Activated naive CD8-positive, alpha-beta T cell treated with anti-CD3 and anti-CD28 coated beads, Interleukin-2, amount 50 U/mL, for 16 hours (primary cell): ENCODE measurements at places on chromosomes 13 and 19.

DNA sequence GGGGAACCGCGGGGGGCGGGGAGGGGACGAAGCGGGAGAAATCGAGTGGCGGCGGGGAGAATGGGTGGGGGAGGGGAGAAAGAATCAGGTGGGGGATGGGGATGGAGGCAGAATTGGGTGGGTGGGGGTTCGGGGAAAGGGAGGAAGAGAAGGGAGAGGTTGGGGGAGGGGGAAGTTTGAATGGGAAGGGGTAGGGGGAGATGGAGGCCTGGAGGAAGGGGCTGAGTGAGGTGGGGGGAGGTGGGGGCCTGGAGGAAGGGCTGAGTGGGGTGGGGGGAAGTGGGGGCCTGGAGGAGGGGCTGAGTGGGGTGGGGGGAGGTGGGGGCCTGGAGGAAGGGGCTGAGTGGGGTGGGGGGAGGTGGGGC lies 403 bp upstream of the ADAMTS10 start:
- DNase-seq, result no peak

DNA sequence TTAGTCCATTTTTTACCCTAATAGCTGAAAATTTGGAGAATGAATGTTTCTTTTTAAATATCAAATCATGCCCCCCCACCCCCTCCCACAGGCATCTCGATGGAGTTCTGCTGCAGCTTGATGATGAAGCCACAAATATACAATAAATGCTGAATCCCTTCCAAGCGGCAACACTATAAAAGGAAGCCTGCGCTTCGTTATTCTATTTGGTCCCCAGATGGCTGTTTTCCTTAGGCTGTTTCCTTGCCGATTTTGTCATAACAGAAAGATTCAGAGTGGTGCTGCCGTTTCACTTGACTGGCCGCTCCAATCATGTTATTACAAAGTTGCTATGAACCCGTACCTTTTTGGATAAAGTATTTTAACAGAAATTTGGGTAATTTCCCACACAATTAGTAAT lies 79.5 kb downstream of the MYO16 start:
- DNase-seq, result no peak

DNA sequence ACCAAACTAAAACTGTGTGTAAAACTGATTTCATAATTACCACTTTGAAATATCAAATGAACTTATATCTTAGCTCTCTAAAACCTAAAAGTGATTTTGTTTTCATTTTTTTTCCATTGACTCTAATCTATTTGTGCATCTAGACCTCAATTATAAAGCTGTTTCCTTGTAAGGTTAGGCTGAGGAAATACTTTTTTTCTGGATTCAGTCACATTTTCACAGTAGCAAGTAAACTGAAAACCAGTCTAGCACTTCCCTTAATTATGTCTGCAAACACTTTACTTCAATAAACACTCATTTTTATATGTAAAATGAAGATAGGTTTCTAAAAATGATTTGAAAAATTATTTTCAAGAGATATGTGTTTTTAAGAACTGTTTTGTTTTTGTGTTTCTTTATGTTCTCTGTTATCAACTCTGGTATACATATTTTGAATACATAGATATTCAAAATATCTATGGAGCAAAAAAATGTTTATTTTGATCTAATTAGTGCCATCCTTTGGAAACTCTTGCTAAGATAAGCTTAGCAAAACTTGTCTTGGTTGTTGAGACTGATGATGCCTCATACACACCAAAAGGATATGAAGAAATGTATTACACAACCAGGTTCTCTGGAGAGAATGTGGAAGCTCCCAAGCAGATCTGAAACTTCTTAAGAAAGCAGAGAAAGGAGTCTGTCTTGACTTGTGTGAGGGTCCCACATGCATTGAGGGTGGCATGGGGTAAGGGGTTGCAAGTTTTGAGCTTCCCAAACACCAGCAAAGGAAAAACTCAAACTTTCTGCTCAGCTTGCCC lies 1887.4 kb downstream of the PCDH9 start:
- DNase-seq, result no peak

DNA sequence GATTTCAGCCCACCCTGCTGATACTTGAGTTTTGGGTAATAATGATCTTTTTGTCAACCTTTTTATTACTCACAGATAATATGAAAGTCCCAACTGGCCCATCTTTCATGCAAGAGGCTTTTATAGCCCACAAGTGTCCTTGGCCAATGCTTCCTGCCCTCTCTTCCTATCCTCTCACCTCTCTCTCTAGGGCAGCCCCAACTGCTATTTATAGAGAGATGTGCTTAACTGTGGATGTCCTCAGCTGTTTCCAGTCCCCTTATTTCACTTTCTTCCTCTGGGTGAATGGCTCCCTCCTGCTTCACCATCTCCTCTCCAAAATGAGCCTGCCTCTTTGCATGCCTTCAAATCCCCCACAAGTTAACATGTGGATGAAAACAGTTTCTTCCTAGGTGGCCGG lies 27.4 kb downstream of the ARHGEF7 start:
- DNase-seq, result no peak

DNA sequence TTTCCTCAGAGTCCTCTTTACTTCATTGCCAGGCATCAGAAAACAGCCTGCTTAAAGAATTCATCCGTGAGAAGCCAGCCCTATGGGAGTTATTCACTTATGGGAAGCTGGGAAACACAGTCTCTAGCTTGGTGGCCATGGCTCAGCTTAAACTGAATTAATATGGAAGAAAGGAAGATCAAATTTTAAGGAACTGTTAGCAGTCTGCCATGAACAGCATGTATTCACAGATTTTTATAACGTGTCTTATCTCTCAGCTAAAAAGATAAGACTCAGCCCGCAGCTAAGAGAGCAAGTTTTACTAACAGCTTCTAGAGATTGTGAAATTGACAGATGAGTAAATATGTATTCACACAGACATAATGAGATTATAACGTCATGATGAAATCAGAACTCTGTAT lies 253.7 kb upstream of the RXFP2 start:
- no peak for DNase-seq

DNA sequence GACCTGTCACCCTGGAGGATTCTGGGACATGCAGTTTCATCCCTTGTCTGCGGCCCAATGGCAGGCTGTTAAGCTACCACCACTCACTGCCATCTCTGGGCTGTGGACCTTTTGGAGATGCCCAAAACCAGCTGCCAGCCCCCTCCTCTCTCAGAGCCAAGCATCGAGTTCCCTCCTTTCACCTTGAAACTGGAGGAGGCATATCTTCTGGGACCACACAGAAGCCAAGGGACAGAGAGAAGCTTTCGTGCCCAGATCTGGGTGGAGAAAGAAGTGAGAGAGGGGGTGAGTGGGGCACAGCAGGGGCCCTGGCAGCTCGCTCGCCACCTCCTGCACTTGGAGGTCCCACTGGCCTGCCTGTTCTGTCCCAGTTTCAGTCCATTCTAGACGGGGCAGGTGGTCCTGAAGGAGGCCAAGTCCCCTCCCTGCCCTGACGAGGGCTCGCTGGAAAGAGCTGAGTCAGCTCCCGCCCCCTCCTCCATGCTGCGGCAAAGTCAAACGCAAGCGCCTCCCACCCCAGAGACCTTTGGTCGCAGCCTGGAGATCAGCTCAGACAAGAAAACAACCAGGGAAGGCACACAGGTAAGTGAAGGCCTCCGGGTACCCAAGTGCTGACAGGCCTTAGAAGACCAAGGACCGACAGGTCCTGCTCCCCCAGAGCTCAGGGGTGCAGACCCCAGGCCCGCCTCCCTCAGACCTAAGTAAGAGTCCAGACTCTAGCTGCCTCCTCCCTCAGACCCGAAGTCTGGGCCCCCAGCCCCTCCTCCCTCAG lies 3.8 kb downstream of the BCAT2 start:
- no peak for DNase-seq

GRCh38 chr13:99986741-99987140 lies 5.2 kb downstream of the ZIC2 start:
- DNase-seq, result no peak

DNA sequence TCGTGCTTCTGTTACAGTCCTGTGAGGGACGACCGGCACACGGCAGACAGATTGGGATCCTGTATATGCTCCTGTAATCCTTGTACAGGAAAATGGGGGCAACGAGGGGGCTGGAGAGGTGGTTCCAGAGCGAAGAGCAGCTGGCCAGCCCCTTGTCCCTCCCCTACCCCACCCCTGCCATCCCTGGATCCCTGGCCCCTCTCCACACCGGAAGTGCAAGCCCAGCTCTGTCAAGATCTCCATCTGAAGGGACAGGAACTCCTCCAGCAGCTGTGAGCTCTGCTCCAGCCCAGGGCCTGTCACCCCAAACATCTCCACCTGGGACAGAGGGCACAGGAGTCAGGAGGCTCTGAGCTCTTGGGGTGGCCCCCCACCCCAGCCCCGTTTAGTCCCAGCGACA lies 5.5 kb upstream of the CCER2 start:
- no peak for DNase-seq

DNA sequence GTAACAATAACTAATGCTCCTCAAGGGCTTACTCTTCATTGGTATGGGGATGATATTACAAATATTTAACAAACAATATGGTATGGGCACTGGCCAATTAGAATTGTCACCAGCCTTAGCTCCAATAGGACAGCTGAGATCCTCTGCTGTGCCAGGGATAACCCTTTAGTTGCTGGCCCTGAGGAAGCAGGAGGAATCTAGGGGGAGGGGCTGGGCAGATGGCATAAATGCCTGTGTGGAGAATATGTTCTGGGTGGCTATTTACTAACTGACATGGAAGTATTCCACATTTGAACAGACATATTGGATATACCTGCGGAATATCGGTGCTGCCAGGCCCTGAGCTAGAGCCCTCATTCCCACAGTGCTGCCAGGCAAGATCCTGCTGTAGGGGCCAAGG lies 16.6 kb upstream of the LRCH1 start:
- no peak for DNase-seq

- DNase-seq, result no peak
Observed at GRCh38 chr13:52411629-52412028, 5.7 kb upstream of the THSD1 start.

- DNase-seq, result no peak
Observed at GRCh38 chr13:52036037-52036436, 11.5 kb downstream of the UTP14C start.
